Brain (organoid and tissue), 16 donors: ENCODE measurements at places on chromosomes 5 and 9.

DNA sequence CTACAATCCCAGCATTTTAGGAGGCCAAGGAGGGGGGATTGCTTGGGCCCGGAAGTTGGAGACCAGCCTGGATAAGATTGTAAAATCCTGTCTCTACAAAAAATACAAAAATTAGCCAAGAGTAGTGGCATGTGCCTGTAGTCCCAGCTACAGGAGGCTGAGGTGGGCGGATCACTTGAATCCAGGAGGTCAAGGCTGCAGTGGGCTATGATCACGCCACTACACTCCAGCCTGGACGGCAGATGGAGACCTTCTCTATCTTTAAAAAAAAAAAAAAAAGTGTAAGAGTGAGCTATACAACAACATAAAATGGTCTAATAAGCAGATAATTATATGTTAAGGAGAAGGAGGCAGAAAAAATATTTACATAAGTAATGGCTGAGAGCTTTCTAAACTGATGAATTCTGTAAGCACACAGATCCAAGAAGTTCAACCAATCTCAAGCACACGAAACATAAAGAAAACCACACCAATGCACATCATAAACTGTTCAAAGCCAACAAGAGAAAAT lies 23.0 kb downstream of the CDC14B start:
- DNase-seq, result no peak

DNA sequence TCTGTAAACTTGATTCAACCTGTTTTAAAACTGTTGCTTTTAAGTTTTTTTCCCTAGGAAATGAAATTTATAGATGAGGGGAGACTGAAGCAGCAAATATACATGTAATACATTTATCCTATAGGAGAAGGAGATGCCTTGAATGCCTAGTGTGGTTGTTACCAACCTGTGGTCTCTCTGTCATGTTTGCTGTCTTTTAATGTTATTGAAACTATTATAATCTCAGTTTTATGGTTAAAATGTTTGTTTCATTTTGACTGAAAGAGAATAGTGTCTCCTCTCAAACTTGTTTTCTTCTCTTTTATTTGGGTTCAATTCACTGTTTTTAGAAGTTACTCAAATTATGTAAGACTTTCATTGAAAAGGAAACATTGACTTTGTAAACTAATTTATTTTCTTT lies 15.8 kb downstream of the MRPL22 start:
- DNase-seq, result no peak

DNA sequence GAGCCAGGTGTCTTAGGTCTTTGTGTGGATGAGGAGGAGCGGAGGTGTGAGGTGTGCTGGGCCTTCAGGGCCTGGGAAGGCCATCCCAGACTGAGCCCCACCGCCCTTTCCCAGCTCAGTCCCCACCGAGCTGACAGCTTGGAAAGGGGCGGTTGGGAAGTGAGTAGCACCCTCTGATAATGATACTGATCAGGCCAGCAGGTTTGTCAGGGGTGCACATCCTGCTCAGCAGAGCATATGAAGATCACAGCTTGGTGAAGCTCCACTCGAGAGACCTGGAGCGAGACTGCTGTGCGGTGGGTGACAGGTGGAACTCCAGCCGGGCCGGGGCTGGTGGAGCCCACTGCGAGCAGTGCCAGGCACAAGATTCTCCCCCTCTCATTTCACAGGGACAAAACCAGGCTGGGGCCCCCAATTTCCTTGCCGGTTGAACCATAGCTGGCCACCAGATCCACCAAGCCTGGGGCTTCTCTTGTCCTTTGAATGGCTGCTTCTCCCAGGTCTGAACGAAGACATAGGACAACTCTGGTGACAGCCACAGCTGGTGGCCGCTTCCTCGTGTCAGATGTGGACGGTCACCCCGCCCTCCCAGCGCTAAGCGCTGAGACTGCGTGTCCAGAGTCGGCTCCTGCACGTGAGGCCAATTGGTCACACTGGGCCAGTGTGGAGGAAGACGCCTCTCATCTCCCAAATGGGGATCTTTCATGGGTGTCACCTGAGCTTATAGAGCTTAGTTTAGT lies 8.3 kb downstream of the QRFP start:
- no peak for DNase-seq

GRCh38 chr5:95317687-95318086 lies 32.8 kb upstream of the MCTP1 start:
- DNase-seq, result no peak

GRCh38 chr9:16062542-16063240 lies 509.8 kb downstream of the CCDC171 start:
- no peak for DNase-seq

GRCh38 chr9:77751341-77752091 lies 103.4 kb upstream of the GNA14 start:
- DNase-seq, result peak; percentile 87

DNA sequence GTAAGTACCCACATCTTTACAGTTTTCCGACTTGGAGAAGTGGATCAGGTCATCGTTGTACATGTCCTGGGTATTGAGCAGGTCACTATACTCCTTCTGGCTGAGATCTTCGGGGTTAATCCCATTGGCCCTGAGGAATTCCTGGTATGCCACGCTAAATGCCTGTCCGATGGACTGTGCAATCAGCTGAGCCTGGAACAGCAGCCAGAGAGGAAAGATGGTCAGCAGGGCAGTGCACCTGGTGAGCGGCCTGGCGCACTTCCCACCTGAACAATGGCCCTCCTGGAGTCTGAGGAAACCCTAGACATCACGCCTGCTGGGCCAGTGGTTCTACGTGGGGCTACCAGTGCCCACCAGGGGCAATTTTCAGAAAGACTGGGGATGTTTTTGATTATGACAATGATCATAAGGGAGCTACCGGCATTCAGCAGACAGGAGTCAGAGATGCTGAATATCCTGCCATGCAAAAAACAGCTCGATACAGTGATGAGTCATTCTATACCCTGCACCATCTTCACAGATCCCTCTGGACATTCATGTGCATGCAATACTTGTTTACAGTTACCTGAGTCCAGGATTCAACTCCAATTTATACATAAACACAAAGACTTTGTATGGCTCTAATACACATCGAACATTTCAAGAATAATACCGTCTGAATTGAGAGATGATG lies 127.2 kb downstream of the ENTREP1 start:
- DNase-seq, result no peak

DNA sequence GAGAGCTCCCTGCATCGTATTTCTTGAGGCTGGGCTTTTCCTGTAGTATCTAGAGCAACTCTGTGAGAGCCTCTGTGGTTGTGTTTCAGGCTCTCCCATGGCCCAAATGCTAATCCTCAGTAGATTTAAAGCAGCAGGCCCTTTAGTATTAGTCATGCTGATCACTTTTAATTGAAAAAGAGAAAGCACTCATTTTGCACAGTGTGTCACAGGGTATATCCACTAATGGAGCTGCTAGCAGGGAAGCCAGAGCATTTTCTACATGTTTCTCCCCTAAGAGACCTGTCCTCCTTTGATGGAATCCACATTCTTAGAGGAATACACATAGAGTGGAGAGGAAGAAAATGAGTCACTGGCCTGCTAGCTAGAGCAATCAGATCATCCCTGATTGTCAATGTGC lies 348.5 kb downstream of the TMEM232 start:
- DNase-seq, result no peak

DNA sequence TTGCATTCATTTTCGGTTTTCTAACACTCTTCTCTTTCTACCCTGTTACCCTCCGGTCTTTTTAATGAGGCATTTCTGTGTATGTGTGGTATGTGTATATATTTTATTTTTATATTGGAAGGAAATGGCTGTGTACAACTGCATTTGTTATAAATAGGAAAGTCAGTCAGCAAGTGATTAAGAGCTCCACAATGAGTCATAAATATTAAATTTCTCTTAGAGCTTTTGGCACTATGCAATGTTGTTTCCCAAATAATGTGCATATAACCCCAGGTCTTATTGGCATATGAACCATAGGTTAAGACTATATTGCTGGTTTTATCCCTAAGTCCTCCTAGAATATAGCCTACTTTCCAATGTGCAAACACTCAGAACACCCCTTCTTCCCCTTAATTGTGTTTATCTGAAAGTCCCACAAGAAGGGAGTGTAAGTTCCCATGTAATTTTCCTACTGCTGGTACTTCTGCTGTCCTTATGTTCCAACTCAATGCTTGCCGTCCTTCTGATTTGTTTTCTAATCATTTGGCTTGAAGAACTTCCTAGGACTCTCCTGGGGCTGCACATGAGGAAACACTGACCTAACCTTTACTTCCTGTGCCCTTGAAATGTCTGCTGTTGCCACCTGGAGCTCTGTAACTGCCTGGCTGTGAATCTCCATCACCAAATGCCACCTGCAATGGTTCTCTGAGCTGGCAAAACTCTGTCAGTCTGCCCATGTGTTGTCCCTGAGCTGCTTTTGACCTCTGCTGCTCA lies 65.5 kb upstream of the PCSK5 start:
- no peak for DNase-seq

DNA sequence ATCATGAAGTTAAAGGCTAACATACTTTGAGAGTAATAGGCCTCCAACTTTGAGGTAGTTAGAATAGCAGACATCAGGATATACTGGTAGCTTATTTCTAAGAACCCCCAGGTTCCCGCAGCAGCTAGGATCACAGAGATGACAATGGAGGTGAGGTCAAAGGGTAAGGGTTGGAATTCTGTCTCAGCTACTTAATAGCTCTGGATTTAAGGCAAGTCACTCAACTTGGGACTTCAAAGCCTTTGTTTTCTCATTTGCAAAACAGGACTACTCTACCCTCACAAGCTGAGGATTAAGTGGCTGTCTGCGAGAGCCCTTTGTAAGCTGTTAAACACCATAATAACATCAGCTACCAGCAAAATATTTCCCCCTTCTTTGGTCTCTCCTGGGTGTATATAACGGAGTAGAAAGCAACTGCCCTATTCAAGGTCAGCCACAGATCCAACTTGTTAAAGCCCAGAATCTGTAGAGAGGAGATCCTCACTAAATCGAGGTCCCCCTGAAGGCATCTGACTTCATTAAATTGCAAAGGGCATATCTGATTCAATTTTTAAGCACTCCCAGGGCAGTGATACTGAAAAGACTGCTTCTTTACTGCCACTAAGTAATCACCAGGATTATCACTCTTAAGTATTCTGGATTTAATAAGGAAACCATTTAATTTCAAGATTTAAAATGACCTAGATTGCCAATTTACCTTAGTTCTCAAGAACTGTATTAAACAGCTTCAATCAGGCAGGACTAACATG lies 104.7 kb downstream of the DCP2 start:
- peak; percentile 44 for DNase-seq

DNA sequence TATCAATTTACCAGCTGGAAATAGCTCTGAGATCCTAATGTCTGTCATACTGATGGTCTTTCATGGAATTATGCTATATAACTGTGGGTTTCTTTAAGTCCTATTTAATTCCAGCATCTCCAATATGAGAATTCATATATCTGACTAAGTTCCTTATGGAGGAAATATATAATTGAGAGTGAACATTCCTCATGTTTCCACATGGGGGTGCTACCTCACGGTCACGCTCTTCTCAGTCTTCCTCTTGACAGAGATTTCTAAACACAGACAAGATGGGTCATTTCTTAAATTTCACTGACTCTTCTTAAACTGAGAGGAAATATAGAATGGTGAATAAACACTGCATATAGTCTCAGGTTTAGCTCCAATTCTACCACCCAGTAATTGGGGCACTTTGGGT lies 212.1 kb downstream of the SLF1 start:
- no peak for DNase-seq

DNA sequence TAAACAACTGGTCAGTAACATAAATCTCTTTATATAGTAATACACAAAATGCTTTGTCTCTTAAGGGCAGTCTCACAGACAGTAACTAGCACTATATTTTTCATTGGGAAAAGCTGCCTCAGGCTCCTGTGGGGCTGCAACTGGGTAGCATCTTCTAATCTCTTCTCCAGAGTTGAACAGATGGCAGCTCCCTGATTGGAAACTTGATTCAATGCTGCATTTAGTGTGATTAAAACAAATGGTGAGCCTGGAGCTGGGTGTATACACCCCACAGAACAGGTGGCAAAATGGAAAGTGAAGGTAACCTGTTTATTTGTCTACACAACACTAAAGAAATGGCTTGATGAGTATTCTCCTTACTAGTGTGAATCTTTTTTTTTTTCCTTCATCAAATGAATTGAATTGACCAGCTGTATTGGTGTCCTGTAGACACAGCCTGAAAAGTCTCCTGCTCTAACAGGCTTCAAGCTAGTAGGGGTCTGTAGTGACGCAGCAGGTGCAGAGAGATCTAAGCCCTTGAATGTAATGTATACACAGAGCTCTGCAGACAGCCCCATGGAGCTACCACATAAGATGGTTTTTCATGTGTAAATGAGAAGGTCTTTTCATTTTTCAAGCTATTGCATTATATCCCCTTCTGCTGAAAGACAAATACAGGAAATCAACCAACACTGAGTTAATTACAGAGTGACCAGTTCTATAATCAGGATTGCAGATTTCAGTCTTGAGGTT lies 43.3 kb downstream of the IZUMO3 start:
- no peak for DNase-seq

GRCh38 chr5:158502686-158503085 lies 597.0 kb downstream of the EBF1 start:
- DNase-seq, result no peak

DNA sequence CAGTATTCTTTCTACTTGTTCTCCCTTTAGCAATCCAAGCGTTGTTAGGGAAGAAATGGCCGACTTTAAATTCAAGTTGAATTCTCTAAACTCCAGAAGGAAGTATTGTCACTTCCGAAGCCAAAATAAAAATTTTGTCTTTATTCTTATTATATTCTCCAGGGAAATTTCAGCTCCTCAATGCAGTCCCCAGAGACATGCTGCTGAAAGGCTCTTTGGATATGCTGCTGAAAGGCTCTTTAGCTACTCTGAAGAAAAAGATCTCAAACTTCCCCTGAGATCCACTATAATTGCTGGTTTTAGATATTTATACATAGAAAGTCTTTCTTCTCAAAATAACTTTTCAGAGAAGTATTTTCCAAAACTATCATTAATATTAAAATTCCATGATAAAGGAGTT lies 92.3 kb upstream of the PARP8 start:
- no peak for DNase-seq

DNA sequence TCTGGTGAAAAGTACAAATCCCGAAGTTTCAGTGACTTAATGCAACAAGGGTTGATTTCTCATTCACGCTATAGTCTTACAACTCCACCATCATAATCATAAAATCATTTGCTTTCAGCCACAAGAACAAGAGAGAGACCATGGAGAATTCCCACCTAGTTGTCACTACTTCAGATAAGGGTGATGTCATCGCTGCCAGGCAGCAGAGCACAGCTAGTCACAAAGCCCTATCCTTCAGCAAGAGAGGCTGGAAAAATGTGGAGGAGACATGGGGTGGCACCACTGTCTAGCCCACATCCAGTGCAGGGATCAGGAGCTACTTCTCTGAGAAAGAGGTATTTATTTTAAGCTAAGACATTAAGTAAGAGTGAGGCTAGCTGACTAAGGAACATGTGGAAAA lies 356.1 kb downstream of the YTHDC2 start:
- no peak for DNase-seq

- peak; percentile 64 for DNase-seq
Measured at GRCh38 chr9:129558551-129559505, 62.1 kb downstream of the C9orf50 start.

- peak; percentile 31 for DNase-seq
Measured at GRCh38 chr9:99294850-99295461, 72.9 kb downstream of the SEC61B start.

- DNase-seq, result no peak
Measured at GRCh38 chr5:168670881-168671575, 91.9 kb upstream of the PANK3 start.
